SHP77 treated with DMSO at 0.1 percent for 48 hours (cell line): ENCODE measurements at places on chromosomes 7 and 10.

DNA sequence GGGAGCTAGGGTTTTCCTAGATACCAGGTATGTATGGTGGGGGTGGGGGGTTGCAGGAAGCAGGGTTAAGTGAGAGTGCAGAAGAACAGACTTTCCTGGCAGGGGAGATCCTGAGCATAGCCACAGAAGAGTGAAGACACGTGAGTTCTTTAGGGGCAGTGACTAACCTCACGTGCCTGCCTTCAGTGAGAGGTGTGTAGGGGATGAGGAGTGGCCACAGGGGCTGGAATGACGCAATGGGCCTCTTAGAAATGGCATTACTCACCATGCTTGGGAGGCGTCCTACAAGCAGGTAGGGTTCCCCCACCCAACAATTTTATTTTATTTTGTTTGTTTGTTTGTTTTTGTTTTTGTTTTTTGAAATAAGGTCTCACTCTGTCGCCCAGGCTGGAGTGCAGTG, 698.6 kb upstream of the NRP1 start:
- DNase-seq, result no peak

DNA sequence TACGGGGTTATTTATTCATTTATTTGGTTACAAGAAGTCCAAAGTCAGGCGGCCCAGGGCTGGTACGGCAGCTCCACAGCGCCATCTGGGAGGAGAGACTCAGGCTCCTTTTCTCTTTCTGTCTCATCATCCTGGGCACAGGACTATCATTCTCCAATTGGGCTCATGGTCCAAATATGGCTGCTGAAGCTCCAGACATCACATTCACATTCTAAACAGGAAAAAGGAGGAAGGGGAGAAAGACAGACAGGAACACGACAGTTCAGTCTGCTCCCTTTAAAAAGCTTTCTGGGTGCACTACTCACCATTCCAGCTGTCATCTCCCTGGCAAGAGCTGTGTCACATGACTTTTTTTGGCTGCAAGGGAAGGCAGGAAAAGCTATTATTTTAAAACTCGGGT, 74.4 kb upstream of the PDZD8 start:
- DNase-seq, result no peak

DNA sequence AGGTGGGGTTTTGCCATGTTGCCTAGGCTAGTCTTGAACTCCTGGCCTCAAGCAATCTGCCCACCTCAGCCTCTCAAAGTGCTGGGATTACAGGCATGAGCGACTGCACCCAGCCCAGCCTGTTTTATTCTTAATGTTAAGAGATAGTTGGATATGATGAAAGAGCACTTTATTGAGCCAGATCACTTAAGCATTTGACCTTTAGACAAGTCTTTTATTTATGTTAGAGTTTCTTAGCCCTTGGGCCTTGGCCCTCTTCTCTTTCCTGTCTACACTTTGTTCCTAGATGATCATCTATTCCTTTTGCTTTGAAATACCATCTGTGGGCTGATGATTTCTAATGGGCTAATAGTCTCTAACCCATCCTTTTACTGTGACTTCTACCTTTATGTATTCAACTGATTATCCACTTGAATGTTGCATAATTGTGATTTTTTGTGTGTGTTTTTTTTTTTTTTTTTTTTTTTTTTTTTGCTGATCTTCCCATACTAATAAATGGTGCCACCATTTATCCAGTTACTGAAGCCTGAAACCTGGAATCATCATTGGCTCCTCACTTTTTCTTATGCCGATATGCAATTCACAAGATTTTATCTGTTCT, 34.8 kb downstream of the BTRC start:
- DNase-seq, result no peak

GRCh38 chr7:82389876-82390275, 53.7 kb downstream of the CACNA2D1 start:
- no peak for DNase-seq

GRCh38 chr7:16318989-16319915, 102.1 kb downstream of the CRPPA start:
- DNase-seq, result no peak

DNA sequence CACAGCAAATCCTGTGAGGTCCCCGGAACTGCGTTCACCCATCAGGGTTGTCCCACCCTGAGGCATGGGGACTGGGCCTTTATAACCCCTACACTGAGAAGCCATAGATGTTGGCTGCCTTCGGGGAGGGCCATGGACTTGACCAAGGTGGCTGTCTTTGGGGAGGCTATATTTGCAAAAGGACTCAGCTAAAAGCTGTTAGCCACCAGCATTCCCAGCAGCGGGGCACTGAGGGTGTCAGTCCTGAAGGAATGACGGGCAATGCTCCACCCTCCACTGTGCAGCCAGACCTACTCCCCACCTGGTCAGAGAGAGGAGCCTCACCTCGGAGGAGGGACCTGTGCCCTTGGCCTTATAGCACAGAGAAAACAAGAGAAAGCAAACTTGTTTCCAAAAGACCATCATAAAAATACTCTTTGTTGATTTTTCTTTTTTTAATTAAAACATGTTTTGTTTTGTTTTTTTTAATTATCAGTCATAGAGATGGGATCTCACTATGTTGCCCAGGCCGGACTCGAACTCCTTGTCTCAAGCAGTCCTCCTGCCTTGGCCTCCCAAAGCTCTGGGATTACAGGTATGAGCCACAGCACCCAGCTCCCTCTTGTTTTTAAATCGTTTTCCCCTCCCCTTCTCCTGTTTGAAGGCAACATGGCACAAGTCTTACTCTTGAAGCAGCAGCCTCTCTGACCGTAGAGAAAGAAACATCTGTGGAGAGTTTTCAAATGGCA, 26.7 kb upstream of the CUX1 start:
- no peak for DNase-seq

DNA sequence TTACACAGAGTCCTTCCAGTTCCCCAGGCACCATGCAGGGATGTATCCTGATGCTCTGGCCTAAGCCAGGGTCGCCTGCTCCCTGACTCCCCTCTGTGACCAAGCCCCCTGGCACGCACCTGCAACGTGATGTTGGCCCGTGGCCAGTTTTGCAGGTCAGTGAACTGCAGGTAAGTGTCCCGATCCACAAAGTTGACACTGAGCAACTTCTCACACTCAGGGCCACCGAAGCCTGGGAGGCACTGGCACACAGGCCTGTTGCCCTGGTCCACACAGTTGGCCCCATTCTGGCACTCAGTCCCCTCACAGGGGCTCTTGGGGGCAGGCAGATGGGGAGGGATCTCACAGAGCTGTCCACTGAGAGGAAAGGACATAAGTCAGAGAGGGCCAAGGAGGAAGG, 174.3 kb downstream of the LCOR start:
- DNase-seq, result no peak

GRCh38 chr10:14024329-14025202, 306.2 kb downstream of the FRMD4A start:
- no peak for DNase-seq

DNA sequence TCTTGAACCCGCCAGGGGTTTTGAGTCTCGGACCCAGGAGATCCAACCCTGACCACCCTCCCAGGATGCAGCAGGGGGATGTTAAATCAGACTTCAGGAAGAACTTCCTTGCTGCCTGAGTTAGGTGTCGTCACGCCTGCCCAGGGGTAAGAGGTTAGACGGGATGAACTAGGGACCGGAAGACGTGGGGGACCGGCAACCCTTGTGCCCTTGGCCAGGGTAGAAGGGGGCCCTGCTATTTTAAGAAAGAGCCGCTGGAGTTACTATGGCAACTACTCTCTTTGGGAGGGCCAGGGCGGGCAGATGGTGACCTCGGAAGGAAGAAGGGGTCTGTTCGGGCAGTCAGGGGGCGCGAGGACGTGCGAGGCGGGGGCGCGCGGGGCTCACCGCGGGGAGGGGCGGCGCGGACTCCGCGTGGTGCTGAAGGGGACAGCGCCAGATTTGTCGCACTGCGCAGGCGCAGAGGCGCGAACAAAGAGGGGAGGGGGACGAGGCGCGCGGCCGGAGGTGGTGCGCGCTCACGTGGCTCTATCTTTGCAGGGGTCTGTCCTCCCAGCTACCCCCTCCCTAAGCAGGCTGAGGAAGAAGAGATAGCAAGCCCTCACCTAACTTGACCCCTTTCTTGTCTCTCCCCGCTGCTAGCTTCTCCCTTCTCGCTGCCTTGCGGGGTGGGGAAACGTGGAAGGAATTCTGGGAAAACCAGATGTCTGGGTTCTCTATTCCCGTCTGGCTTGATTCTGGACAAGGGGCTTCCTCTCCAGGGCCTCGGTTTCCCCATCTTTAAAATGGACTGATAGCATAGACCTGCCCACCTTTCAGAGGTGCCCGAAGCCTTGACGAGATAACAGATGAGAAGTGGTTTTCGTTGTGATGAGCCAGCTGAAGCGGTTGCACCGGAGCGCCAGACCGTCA, 940 bp upstream of the PSD start:
- DNase-seq, result peak; percentile 70

DNA sequence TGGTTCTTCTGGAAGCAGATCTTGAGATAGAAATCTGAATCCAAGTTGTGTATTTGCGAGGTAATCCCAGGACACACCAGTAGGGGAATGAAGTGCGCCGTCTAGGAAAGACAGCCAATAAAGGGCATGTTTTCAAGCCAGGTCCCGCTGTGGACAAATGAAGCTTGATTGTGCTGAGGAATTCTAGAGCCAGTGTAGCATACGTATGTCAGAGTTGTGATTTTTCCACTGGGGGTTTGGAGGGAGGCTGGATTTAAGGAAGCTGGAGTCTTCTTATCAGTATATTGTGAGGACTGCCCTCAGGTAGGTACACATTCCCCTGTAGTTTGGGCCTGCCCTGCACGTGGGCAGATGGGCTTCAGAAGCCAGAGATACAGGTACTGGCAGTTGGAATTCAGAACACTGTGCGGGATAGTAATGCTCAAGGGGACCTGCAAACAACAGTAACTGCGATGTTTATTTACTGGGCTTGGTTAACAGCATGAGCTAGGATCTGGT, 50.9 kb downstream of the GALNT11 start:
- DNase-seq, result no peak

DNA sequence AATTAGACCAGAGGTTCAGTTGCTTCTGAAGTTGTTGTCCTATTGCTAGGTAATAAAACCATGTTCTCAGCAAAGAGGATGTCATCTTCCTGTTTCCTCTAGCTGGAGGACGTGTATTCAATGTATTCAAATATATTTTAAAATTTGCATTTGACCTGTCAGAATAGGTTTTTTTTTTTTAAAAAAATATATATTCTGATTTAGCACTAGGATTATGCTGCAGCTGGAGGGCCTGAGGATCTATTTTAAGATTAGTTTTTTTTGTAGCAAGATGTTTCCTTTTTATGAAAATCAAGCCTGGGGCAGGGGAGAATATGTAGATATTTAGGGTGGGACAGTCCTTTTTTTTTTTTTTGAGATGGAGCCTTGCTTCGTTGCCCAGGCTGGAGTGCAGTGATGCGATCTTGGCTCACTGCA, 337.0 kb downstream of the FRMD4A start:
- no peak for DNase-seq

DNA sequence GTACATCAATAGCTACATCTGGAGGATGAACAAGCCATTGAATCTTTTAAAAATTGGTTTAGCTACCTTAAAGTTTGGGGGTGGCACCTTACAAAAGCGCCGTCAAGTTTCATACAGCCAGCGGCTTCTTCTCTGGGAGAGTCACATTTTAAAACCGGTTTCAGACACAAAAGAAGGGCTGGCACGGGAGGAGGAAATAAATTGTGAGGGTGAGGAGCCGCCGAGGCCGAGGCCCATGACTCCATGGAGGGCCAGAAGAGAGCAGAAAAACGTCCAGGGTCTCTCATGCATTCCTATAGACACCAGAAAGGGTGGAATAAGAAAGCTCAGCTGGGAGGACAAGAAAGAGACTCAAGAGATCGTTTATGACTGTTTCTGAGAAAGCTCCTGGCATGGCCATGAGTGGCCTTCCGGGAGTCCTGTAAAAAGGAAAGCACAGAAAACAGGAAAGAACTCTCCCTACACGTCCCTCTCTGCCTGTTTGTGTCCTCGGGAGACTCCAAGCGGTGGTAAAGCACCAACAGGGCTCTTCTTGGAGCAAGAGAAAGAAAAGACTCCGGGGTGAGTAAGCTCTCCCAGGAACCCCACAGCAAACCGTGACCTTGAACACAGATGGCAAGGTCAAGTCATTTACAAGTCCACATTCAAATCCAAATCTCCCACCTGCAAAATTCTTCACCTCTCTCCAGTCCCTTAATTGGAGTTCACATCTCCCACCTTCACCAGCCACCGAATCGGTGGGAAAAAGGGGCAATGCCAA, 1.8 kb downstream of the FRAT2 start:
- peak; percentile 19 for DNase-seq

- no peak for DNase-seq
Observed at GRCh38 chr7:48251766-48252165, 80.5 kb downstream of the ABCA13 start.
